Stimulated activated CD4-positive, alpha-beta T cell treated with anti-CD3 and anti-CD28 coated beads, Interleukin-2, amount 100 ng/mL, for 24 hours (primary cell): ENCODE measurements at places on chromosomes 2 and 18.

- DNase-seq: no peak
These were observed 467.7 kb downstream of the EPHA4 start for GRCh38 chr2:221104361-221104811.

DNA sequence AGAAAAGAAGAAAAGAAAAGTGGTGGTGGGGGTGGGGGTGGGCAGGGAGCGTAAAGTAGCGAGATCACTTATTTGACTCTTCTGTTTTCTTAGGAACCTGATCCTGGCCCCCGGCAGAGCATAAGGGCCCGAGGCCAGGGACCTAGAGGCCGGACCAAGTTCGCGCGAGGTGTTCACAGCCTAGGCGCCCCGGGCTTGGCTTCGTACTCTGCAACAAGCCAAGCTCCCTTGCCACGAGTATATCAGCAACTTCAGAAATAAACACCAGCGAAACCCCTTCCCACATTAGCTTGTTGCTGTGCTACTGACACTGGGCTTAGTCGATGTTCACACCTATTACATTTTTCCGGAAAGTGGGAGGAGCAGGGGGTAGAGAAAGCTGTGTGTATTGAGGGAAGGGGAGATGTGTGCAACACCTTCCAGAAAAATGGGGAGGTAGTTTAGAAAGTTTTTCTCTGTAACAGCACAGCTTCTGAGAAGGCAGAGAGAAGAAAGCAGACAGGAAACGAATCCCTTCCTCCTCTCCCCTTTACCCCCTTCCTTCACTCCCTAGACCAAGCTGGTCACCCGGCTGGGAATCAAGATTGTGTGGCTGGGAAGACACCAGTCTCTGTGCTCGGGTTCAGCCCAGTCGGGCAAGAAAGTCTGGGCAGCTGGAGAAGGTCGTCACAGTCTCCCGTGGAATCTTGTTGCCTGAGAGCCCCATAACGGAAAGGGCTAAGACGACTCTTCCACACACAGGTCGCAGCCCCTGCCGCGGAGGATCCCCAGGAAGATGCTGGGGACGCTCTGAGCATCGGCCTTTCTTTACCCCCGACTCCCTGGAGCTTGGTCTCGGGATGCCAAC, 12.0 kb upstream of the SATB2 start:
- DNase-seq: no peak

- no peak for DNase-seq
These were observed 132.6 kb downstream of the SH3BP4 start for GRCh38 chr2:235084424-235084823.

DNA sequence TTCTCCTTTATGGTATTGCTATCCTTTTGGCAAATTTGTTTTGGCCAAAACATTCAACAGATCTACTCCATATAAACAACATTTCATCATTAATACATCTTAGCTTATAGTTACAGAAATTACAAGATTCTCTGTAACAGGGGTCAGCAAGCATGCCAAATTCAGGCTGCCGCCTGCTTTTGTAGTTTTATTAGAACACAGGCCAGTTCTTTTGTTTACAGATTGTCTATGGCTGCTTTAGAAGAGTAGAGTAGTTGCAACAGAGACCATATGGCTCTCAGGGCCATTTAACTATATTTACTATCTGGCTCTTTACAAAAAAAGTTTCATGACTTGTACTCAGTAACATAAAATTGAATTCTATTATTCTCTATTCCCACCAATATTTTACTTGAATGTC, 53.9 kb downstream of the LNPK start:
- no peak for DNase-seq

- DNase-seq: no peak
These were observed 43.1 kb upstream of the ATP8B1 start for GRCh38 chr18:57846258-57846657.

GRCh38 chr2:130355172-130355577, 681 bp upstream of the PTPN18 start:
- DNase-seq: no peak

- no peak for DNase-seq
These were observed 6.2 kb upstream of the ANXA4 start for GRCh38 chr2:69735686-69736085.

- DNase-seq: no peak
These were observed 303.3 kb downstream of the GBX2 start for GRCh38 chr2:235864733-235865515.

DNA sequence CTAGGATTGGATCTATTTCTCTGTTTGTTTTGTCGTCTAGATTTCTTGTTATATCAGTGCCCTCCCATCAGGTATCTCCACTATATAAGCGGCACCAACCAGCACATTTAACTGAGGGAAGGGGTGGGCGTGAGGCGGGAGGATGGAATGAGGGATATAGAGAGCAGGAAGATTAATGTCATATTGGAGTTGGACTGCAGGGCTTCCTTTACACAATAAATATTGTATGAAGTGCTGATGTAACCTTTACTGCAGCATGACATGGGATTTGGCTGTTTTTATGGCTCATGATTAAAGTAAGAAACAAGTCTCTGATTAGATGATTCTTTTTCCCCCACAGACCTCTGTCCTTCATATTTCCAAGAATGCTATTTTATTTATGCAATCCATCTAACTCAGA, 54.8 kb downstream of the TMEM200C start:
- no peak for DNase-seq

- DNase-seq: peak; percentile 24
These were observed 760 bp upstream of the CNOT11 start for GRCh38 chr2:101251844-101252407.

- no peak for DNase-seq
These were observed 37.2 kb upstream of the CFAP36 start for GRCh38 chr2:55482186-55482884.

GRCh38 chr2:190207930-190208329, 111.7 kb downstream of the HIBCH start:
- DNase-seq: no peak

DNA sequence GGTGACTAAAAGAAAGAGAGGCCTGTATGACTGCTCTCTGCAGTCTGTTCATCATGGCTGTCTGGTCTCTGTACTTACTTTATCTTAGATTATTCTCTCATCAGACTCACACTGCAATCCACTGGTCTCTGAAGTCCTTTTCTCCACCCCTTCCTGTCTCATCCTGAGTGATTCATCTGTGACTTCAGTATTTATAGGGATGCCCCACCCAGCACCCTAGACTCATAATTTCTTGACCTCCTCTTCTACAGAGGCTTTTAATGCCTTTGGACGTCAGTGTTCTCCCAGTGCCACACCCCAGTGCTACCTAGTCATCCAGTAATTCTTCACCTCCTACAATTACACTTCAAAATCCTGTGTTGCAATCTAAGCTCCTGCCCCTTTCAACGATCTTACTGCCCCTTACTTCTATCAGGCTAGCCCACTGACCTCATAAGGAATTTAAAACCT, 14.9 kb upstream of the ITPRID2 start:
- no peak for DNase-seq
